ENCODE measurements at places on chromosomes 7 and 10. TPM values are rescaled to one million over a fixed set of nuclear protein-coding genes. Genes with fewer than 3 reads are reported as not detected.
A peak's percentile ranks its signal among the peaks of the same experiment; 100 is the strongest.

The FERD3L gene
- total RNA-seq, result not detected

GRCh38 chr10:786633-787474, 97.4 kb upstream of the DIP2C start:
- no peak for DNase-seq

The PPP1R9A gene
- 3.3 TPM for total RNA-seq

The CFAP43 gene
- total RNA-seq, result under 0.01 TPM

GRCh38 chr7:37287131-37287855, 161.4 kb downstream of the ELMO1 start:
- DNase-seq, result no peak

The MOGAT3 gene
- total RNA-seq, result not detected

The TMEM213 gene
- total RNA-seq, result not detected

DNA sequence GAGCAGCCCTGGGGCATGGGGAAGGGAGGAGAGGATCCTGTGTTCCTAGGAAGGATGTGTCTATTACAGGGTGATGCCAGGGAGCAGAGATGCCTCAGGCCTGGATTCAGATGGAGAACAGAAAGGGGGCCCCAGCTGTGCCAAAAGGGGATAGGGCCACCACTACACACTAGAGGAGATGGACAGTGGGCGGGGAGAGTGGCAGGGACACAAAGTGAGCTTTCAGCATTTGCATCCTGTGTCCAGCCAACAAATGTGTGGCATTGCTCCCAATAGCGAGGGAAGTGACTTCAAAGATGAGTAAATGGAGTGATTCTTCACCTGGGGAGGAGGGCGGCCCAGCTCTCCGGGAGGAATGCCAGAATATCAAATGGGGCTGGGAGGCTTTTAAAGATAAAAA, 64.9 kb upstream of the WAPL start:
- DNase-seq, result no peak

- no peak for DNase-seq
Measured at GRCh38 chr7:100209493-100209892, 10.3 kb upstream of the PVRIG start.

GRCh38 chr10:57992321-57993077, 275.2 kb downstream of the IPMK start:
- DNase-seq, result peak; percentile 76

The MRPS33 gene
- 40.1 TPM for total RNA-seq

DNA sequence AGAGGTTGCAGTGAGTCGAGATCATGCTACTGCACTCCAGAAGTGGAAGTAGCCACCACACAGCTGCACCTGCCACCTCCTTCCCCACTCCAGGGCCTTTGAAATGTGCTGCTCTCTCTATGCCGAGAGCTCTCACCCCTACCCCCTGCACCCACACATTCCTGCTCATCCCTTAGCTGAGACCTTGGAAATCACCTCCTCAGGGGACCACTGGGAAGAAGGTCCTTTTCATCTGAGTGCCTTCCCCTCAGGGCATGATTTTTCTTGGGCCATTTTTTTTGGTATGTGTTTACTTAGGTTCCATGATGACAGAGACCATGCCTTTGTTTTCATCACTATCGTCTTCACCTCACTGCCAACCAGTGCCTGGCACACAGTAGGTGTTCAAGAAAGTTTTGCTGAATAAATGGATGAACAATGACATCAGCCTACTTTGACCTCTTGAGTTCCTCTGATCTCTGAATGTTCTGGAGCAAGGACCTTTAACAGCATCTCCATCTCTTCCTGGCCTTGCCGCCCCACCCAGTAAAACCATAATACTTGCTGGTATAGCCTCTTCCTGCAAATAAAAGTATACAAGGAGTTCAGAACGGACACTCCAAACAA, 166.6 kb upstream of the KLF14 start:
- DNase-seq, result no peak

The IDI2 gene
- total RNA-seq, result not detected

GRCh38 chr7:33536398-33537103, 368.8 kb upstream of the BMPER start:
- DNase-seq, result no peak

GRCh38 chr10:126504761-126505112, 116.5 kb upstream of the ADAM12 start:
- no peak for DNase-seq

GRCh38 chr10:28986856-28987255, 302.0 kb upstream of the LYZL1 start:
- no peak for DNase-seq

DNA sequence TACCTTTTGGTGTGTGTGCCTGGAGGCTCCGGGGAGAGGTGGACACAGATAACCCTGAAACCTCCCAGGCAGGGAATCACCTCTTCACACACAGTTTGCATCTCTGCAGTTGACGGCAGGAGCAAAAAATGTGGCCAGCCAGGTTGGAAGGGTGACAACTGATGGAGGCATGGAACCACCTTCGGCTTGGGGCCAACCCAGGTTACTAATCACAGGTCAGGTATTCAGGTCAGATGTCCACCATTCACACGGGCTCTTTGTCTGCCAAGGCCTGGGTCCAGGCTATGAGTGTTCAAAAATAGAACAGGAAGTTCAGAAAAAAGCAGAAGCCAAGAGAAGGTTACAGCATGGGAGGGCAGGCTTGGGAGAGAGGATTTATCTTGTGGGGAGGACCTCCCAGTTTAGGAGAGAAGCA, 137.2 kb upstream of the EFCAB10 start:
- no peak for DNase-seq

DNA sequence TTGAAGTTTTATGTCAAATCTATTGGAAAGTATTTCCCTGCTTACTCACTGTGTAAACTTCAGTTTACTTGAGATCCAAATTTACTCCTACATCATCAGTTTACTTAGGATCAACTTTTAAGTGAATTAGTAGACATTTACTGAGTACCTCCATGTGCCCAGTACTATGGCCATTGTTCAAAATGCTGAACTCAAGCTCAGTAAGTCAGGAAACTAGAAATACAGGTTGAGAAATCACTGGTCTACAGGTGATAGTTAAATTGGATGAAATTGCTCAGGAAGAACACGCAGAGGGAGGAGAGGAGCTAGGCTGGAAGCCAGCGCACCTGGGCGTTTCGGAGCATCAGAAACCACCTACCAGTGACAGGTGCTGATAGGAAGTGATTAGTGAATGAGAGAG, 25.5 kb upstream of the EBLN1 start:
- DNase-seq, result no peak

- DNase-seq, result peak; percentile 22
Measured at GRCh38 chr10:84205049-84205852, 10.9 kb downstream of the CDHR1 start.

GRCh38 chr10:108393089-108393488, 1228.6 kb upstream of the SORCS1 start:
- DNase-seq, result peak; percentile 53

The ANKRD30A gene
- total RNA-seq, result not detected

DNA sequence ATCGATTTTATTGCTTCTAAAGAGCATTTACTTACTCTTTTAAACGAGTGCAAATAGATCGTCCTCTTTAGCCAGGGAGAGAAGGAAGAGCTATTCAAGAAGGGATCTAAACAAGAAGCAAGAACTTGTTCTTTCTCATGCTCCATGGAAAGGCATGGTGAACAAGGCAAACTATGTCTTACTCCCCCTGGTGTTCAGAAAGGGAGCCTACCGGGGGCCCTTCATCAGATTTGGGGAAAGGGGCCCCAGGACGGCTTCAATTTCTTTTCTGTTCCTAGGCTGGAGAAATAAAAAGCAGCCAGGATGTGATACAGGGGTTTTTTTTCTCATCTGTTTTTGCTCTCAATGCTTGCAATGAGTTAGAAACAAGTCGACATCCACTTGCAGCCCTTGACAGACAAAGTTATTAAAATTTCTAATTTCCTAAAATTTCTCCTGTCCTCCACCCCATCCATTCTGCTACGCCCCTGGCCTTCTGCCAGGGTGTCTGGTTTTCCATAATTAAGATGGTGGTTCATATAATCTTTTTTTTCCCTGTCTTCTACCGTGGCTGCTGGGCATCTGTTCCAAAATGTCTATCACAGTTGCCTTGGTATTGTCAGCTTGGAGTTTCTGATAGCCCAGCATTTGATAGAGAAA, 214.4 kb downstream of the CREB5 start:
- peak; percentile 63 for DNase-seq

The PNLIP gene
- total RNA-seq, result not detected

Measured in fibroblast of lung (primary cell).